Left ventricle myocardium superior (tissue), 1 donor: ENCODE measurements at places on chromosomes 11 and 22.

- no peak for DNase-seq
Measured at GRCh38 chr11:1743585-1744136, 6.7 kb downstream of the IFITM10 start.

DNA sequence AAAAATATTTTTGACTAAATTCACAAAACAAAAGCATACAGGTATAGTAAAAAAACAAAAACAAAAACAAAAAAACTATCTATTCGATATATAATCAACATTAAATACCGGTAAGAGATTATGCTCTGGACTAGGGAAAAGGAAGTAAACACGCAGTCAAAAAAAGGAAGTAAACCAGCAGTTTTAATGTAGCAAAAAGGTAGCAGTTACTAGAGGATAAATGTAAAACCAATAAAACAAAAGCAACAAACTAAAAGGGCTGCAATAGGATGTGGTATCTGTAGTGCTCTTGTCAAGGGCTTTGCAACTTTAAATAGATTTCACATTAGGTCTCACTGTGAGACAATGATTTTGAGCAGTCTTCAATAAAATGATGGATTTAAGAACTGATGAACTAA lies 2.4 kb downstream of the TRIM22 start:
- DNase-seq: no peak

DNA sequence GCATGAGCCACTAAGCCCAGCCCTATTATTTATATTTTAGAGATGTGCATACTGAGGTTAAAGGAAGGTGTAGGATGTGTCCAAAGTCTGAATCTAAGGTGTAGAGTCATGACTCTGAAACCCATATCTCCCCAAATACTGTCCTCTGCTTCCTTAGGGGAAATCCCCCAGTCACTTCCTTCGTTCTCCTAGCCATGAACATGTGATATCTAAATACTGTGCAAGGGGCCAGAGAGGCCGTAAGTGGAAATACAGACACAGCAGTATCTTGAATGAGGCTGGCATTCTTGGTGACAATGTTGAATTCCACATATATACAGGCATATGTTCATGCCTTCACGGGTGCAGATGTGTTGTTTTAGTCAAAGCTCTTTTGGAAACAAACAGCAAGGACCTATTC lies 21.3 kb upstream of the PATZ1 start:
- no peak for DNase-seq

DNA sequence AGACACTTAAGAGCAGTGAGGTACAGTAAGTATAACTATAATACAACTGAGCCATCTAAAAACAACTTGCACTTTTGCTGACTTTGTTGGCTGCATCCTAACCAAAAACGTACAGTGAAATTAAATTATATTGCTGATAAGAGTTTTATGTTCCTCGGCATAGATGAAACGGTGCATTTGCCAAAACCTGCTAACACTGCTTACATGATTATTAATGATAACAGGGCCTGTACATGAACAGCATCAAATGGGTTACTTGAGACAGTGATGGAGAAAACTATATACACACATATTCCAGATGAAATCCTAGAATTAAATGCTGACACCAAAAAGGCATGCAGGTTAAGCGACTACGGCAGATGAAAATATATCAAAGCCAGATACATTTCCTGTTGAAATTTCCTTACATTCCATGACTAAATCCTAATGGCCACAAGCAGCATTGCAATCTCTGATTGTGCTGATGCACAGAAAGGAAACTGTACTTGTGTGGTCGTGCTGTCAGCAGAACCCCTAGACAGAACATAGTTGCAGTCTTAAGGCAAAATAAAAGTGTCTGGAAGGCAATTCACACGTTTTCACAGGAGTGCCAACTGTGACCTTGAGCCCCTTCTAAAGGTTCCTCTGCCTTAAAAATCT lies 143.9 kb downstream of the CADM1 start:
- no peak for DNase-seq

DNA sequence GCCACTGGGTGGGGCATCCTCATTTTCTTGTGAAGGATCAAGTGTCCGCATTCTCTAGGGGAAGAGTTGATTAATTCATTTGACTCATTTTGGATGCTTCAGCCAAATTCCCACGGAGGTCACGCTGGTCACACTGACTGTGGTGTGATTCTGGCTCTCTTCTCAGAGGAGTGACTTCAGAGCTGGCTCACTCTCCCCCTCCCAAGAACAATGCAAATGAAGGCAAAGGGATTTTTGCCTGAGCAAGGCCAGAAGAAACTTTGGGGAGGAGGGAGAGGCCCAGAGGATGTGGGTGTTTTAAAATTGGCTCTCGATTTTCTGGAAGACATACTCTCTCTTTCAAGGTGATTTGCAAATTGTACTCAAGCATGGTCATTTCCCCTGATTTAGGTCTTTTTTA lies 51.1 kb upstream of the LMO2 start:
- peak; percentile 46 for DNase-seq

GRCh38 chr22:50030297-50031188 lies 18.0 kb upstream of the IL17REL start:
- peak; percentile 86 for DNase-seq

DNA sequence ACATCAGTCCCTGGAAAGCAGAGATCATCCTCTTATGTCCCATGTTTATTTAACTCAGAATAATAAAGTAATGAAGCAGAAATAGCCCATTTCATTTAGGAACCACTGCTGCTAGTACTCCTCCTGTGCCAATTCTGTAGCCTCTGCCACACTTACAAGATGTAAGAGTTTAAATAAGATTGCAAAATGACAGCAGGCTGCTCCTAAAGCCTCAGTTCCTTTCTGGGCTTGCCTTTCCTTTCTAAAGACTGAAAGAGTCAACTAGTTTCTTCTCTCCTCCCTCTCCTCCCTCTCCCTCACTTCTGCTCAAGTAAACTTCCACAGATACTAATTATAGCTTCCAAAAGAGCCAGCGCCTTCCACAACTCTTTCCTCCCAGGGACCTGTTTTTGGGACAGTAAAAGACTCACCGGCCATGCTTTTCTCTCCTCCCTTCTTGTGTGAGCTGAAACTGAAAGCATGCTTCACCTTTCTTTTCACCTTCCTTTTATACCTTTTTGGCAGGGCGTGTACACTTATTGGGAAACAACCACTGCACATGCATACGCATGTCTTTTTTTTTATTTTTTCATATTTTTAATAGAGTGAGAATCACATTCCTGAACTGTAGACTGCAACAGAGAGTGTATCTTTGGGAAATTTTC lies 26.1 kb upstream of the CARD16 start:
- no peak for DNase-seq

GRCh38 chr22:30471616-30472318 lies at the start of gene SEC14L3:
Gene SEC14L3 (minus strand): TSS chr22:30472017. CDS start chr22:30471958, 59 bp downstream.
- no peak for DNase-seq

- no peak for DNase-seq
Measured at GRCh38 chr11:88293931-88294330, 43.6 kb downstream of the CTSC start.
